ENCODE measurements at places on chromosomes 1 and 21.

DNA sequence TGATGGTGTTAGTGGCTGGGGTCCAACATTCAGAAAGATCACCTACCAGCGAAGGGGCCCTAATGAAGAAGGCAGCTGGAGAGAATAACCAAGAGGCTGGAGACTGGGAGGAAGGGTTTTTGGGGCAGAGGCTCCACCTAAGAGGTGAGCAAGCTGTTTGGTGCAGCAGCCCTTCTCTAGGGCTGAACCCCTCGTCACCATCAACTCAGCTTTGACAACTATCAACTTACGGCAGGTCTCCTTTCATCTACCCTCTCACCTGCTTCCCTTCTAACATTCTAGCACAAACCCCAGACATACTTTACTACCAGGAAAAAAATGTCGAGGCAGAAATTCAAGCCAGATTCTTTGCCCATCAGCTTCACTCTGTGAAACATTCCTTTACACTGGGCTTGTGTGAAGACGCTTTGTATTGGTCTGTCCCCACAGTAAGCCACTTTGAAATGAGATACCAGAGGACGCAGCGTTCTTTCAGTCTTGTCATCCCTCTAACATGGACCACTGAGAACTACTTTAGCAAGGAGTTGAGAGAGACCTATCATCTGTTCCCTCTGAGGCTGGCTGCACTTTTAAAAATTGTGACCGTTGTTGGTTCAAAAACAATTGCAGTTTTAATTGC lies 84.6 kb downstream of the RAVER2 start:
- DNase-seq: no peak

DNA sequence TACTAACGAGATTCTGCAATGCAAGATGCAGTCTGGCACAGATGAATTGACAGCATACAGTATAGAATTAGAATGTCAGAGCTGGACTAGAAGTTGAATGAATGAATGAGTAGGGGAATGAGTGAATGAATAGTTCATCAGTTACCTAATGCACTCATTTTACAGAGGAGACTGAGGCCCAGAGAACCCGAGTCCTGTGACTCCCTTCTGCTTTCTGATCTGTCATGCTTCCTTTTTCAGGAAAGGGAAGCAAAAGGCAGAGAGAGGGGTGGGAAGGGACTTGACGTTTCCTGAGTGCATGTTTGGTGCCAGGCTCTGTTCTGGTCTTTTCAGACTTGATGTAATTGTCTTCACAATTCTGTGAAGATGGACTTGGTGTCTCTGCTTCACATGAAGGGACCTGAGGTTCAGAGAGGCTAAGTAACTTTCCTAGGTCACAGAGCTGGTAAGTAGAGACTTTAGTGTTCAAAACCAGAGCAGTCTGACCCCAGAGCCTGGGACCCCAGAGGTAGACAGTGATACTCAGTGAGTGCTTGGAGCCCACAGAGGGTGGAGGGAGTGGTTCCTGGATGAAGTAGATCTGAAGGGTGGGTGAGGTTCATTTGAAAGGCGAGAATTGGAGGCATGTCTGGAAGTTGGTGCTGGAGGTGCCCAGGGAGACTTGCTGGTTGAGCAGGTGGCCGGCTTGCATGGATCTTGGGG lies 8.0 kb upstream of the MEX3A start:
- DNase-seq: no peak

DNA sequence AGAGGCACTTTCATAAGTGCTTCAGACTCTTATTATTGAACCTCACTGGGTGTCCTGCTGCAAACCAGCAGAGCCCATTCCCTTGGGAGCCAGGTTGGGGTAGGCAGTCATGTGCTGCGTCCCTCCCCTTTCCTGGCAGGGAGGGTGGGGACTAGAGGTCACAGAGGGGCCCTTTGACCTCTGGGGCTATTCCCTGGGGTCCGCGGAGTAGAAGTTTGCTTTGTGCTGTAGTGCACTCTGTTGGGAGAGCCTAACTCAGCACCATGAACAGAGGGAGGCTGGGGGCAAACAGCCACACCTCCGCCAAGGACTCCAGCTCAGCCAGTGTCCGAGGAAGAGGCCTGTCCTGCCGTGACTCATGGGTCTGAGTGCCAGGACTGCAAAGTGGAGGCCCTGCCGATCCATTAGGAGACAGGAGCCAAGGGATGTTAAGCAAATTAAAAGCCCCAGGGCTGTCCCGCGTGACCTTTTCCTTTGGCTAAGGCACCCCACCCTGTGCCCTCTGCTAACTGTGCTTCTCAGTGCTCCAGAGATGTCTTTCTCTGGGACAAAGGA lies 3.0 kb upstream of the IGSF21 start:
- no peak for DNase-seq

DNA sequence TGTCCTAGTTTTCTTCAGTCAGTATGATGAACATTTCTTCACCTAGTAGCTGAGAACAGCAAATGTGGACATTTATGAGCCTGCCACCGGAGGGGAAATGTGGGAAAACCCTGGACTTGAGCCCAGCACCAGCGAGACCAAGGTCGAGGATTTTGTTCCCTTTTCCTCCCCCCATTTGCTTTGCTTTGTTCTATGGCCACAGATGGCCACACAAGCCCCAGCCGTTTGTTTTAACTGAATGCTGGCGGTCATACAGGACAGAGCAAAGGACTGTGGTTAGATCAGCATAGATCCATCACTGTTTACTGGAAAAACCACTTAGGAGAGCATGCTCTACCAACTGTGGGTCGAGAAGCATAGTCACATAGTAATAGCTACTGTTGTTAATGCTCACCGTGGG lies 20.9 kb downstream of the SH2D2A start:
- no peak for DNase-seq

- no peak for DNase-seq
Measured at GRCh38 chr1:39689635-39690034, 1.6 kb downstream of the HPCAL4 start.

DNA sequence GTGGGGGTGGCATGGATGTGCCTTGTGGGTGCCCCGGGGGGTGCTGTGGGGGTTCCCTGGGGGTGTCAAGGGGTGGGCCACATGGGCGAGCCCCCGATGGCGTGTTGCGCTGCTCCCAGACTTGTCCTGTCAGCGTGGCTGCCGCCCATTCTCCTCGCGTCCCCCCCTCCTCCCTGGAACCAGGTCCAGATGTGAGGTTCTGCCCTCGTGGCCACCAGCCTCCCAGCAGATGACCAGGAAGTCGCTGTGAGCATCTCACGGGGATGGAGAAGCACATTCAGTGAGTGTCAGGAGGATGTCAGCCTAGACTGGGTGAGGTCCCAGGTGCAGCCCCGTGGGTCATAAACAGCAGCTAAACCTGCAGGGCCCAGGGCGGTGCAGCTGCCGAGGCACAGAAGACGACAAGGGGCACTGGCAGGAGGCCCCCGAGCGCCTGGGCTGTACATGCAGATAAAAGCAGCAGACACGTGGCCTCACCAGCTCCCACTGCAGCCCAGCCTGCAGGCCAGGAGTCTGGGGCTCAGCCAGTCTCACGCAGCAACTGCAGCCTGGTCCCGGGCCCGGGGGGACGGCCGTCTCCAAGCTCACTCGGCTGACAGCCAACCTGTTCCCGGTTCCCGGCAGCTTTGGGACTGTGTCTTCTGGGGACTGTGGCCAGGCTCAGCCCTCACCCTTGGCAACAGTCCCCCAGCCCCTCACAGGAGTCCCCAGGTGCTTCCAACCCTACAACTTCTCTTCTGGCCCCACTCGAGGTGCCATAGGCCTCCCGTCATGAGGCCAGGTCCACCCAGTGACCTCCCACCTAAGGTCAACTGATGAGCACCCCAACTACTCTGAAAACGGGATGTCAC lies 17.5 kb upstream of the COL6A2 start:
- no peak for DNase-seq

GRCh38 chr1:192977089-192977706 lies 82.0 kb downstream of the UCHL5 start:
- DNase-seq: no peak

- no peak for DNase-seq
Measured at GRCh38 chr1:53616511-53616910, 122.5 kb downstream of the GLIS1 start.

DNA sequence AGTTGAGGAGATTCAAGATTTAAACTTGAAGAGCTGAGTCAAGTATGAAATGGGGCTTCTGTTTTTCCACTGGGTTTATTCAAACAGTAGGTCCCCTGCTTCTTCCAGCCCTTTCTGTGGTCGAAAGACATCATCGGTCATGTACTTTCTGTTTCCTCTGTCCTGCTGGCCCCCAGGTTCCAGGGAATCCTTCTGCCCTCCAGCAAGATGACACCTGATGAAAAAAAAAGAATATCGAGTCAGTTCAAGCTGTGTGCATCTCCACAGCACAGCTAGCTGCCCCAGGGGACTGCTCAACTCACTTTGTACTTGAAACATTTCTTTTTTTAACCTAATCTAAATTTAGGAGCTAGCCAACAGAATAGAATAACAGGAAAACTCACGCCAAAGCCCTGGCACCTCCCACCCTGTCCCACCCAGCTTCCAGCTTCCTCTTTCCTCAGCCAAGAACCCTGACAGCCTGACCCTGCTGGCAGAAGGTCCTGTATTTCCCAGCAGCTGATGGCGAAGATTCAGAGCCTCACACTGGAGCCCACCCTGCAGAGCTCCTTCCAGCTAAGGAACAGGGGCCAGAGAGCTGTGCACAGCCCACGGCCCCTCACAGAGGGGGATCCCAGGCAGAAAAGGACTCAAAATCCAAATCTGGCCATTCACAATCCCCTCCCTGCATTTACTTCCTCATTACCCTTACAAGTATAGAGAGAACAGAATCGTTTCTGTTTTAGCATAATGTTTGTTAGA lies 176.5 kb downstream of the PSMG1 start:
- no peak for DNase-seq
